ENCODE measurements at places on chromosomes 2 and 18. TPM values are rescaled to one million over a fixed set of nuclear protein-coding genes. Genes with fewer than 3 reads are reported as not detected.

GRCh38 chr2:36792951-36793350, 96.4 kb downstream of the VIT start:
- no peak overlapping the region for H3K4me3 ChIP-seq
- H3K36me3 ChIP-seq, result no peaks in the 10 kb centered on the region
- H3K4me1 ChIP-seq, result no peaks in the 10 kb centered on the region
- DNase-seq, result no peak

GRCh38 chr18:51236225-51236624, 38.7 kb upstream of the MEX3C start:
- H3K4me3 ChIP-seq, result no peak overlapping the region
- H3K27ac ChIP-seq, result no peak overlapping the region
- H3K27me3 ChIP-seq, result no peaks in the 10 kb centered on the region
- no peaks in the 10 kb centered on the region for H3K4me1 ChIP-seq
- no peaks in the 10 kb centered on the region for H3K36me3 ChIP-seq

- H3K36me3 ChIP-seq, result no peaks in the 10 kb centered on the region
- no peaks in the 10 kb centered on the region for H3K27me3 ChIP-seq
- H3K27ac ChIP-seq, result no peak overlapping the region
- no peak overlapping the region for H3K4me3 ChIP-seq
These were observed 377.5 kb downstream of the CLIP4 start for GRCh38 chr2:29492701-29493100.

- H3K27ac ChIP-seq, result no peak overlapping the region
- no peak overlapping the region for H3K4me3 ChIP-seq
- H3K27me3 ChIP-seq, result no peaks in the 10 kb centered on the region
- DNase-seq, result no peak
- no peaks in the 10 kb centered on the region for H3K36me3 ChIP-seq
These were observed 16.4 kb downstream of the GALNT3 start for GRCh38 chr2:165777522-165778186.

GRCh38 chr2:74708883-74709282, 54.8 kb downstream of the SEMA4F start:
- H3K4me3 ChIP-seq, result no peak overlapping the region
- peaks cover 8% of the 10 kb centered on the region for H3K27me3 ChIP-seq
- no peak for DNase-seq
- no peaks in the 10 kb centered on the region for H3K36me3 ChIP-seq
- H3K27ac ChIP-seq, result no peak overlapping the region

GRCh38 chr2:197460649-197461048, 7.3 kb downstream of the COQ10B start:
- H3K27ac ChIP-seq, result 0 out of 3 replicates have a peak overlapping the region, but pooled peaks have one; percentile 13
- DNase-seq, result no peak
- no peak overlapping the region for H3K4me3 ChIP-seq
- H3K4me1 ChIP-seq, result no peaks in the 10 kb centered on the region
- no peaks in the 10 kb centered on the region for H3K27me3 ChIP-seq

- no peaks in the 10 kb centered on the region for H3K36me3 ChIP-seq
- no peak overlapping the region for H3K27ac ChIP-seq
- no peak overlapping the region for H3K4me3 ChIP-seq
- no peak for DNase-seq
- H3K27me3 ChIP-seq, result no peaks in the 10 kb centered on the region
These were observed 83.8 kb upstream of the REG3G start for GRCh38 chr2:78941751-78942150.

The OR6B2 gene
- not detected for total RNA-seq

DNA sequence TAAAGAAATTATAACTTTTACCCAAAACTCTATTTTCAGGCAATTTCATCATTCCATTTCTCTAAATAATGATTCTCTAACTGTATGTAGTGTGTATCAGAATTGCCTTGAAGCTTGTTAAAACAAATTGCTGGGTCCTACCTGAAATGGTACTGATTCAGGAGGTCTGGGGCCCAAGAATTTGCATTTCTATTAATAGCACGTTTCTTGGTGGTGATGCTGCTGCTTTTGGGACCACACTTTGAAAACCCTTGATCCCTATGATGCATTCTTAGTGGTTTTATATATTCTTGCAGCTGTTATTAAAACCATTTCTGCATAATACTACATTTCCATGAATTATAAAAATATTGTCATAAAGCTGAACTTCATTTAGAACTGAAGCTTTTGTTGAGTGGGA, 140.7 kb downstream of the NCK2 start:
- peaks cover 8% of the 10 kb centered on the region for H3K4me1 ChIP-seq
- no peaks in the 10 kb centered on the region for H3K27me3 ChIP-seq

- no peak for DNase-seq
- no peaks in the 10 kb centered on the region for H3K36me3 ChIP-seq
- no peak overlapping the region for H3K4me3 ChIP-seq
- H3K4me1 ChIP-seq, result no peaks in the 10 kb centered on the region
These were observed 484.5 kb upstream of the ZNF804A start for GRCh38 chr2:184113696-184114403.

DNA sequence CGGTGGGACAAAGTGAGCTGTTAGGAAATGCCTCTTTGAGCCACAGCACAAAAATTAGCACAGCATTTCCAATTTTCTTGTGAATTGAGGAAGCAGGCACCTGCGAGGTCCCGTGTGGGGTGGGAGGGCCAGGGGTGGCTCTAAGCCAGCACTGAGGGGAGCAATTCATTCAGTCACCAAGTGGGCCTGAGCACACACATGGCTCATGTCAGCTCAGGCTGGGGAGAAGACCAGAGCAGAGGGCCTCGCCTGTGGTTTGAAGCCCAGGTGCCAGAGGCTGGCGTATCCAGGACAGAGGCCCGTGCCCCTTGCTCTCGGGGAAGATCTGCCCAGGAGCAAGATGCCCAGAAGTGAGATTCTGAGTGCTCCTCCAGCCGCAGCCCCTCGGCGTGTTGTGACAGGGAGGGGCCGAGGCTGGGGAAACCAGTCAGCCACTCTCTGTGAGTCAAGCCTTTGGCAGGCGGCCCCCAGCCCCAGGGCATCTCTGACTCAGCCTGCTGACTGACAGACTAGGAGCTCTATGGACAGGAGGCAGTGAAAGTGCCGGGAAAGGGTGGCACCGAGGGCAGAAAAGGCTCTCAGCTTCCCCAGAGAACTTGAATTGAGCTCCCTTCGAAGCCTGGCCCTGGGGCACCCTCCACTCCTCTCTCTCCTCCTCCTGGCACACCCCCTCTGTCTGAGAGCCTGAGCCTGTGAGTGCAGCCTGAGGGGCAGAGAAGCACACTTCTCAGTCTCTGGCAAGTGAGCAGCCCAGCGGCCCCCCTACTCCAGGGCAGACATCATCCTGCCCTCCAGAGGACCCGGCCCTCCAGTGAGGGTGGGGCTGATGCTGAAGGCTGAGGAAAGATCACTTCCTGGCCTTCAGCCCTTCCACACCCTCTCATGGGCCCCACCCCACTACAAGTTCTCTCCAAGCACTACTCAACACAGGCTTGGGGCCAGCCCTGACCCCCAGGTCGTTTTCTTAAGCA, 32.3 kb downstream of the CYP26B1 start:
- no peaks in the 10 kb centered on the region for H3K4me1 ChIP-seq
- no peaks in the 10 kb centered on the region for H3K36me3 ChIP-seq
- H3K27ac ChIP-seq, result no peak overlapping the region
- H3K4me3 ChIP-seq, result no peak overlapping the region

- H3K4me3 ChIP-seq, result no peak overlapping the region
- H3K36me3 ChIP-seq, result peaks cover 24% of the 10 kb centered on the region
- H3K27ac ChIP-seq, result no peak overlapping the region
- no peaks in the 10 kb centered on the region for H3K27me3 ChIP-seq
- no peak for DNase-seq
- no peaks in the 10 kb centered on the region for H3K4me1 ChIP-seq
These were observed 36.7 kb downstream of the LMAN2L start for GRCh38 chr2:96703021-96703751.

- no peaks in the 10 kb centered on the region for H3K4me1 ChIP-seq
- H3K36me3 ChIP-seq, result no peaks in the 10 kb centered on the region
- no peak overlapping the region for H3K4me3 ChIP-seq
These were observed 42.1 kb upstream of the NEMP2 start for GRCh38 chr2:190576573-190576972.

DNA sequence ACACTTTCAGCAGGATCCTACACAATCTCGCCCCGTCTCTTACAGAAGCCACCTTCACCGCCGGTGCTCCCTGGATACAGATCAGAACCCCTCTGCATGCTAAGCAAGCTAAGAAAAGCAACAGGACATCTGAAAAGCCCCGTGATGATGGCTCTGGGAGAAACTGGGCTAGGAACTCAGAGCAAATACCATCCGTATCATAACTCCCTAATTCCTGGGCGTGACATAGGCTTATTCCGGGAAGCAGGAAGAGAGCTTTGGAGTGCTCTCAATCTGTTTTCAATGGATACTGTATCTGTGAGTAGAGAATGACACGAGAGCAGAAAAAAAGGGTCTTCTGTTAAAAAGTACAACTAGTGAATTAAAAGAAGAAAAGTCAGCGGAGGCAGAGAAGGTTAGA, 121.6 kb downstream of the SPP2 start:
- H3K27me3 ChIP-seq, result peaks cover 19% of the 10 kb centered on the region
- no peak overlapping the region for H3K27ac ChIP-seq
- DNase-seq, result no peak
- no peaks in the 10 kb centered on the region for H3K36me3 ChIP-seq

The ABCG8 gene
- not detected for total RNA-seq

DNA sequence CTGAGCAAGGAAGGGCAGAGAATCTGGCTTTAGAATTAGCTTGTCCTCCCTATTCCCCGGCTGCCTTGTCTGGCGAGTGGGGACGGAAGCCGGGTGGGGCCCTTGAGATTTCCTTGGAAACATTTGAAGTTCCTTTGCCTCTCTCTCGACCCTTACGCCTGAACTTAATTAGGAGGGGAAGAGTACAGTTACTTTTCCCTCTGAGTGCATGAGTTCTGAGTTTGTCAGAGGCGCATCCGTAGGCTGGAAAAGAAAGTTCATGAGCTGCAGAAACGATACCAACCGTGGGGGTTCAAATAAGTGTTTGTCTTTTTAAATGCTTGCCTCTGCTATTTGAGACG, 468 bp downstream of the PIKFYVE start:
- peaks cover 7% of the 10 kb centered on the region for H3K36me3 ChIP-seq
- H3K4me3 ChIP-seq, result peak overlapping the region; percentile 96
- H3K27me3 ChIP-seq, result no peaks in the 10 kb centered on the region
- no peak for DNase-seq
- H3K27ac ChIP-seq, result peak overlapping the region; percentile 77

DNA sequence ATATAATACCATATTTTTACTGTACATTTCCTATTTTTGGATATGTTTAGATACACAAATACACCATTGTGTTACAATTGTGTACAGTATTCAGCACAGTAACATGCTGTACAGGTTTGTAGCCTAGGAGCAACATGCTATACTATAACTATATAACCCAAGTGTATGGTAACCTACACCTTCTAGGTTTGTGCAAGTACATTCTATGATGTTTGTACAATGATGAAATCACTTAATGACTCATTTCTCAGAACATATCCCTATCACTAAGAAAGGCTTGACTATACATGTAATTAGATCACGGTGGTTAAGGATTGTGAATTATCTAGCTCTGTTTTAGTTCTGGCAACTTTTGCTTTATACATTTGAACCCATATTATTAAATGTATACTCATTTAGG, 31.3 kb downstream of the NPHP1 start:
- DNase-seq, result no peak
- no peak overlapping the region for H3K4me3 ChIP-seq
- H3K27ac ChIP-seq, result no peak overlapping the region
- no peaks in the 10 kb centered on the region for H3K27me3 ChIP-seq

GRCh38 chr18:62781893-62782292, 66.6 kb downstream of the PHLPP1 start:
- H3K4me3 ChIP-seq, result no peak overlapping the region
- H3K27me3 ChIP-seq, result no peaks in the 10 kb centered on the region
- H3K36me3 ChIP-seq, result no peaks in the 10 kb centered on the region
- peaks cover 14% of the 10 kb centered on the region for H3K4me1 ChIP-seq
- no peak overlapping the region for H3K27ac ChIP-seq

DNA sequence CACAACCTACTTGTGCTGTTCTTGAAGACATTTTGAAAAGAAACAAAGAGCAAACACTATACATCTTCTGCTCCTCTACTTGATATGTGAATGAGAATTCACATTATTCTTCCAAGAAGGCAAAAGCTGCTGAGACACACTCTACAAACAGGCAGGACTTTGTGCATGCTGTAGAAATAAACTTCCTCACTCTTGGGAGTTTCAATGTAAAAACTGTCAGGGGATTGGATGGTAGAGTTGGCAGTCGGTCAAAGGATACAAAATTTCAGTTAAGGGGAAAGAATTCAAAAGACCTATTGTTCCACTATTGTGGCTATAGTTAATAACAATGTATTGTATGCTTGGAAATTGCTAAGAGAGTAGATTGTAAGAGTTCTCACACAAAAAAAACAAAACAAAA, 196.3 kb downstream of the MC4R start:
- no peak overlapping the region for H3K4me3 ChIP-seq
- H3K27ac ChIP-seq, result no peak overlapping the region

The FTCDNL1 gene
- 1.0 TPM for total RNA-seq

- H3K4me1 ChIP-seq, result no peaks in the 10 kb centered on the region
- no peaks in the 10 kb centered on the region for H3K27me3 ChIP-seq
- no peak for DNase-seq
These were observed 164.7 kb downstream of the ALPK2 start for GRCh38 chr18:58464104-58464625.

DNA sequence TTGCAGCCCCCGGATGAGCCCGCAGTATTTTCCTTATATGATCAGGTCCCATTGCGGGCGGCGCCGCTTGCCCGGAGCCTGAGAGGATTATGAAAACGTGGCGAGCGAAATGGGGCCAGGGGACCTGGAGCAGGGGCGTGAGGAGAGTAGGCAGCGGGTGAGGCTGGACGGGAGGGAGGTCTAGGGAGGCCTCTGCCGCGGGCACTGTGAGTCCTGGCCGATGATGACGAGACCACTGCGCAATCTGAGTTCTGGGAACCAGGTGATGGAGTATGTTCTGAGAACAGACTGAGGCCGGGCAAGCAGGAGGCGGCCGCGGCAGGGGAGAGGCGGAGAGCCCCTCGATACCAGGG, 790 bp upstream of the ACAA2 start:
- DNase-seq, result peak; percentile 26
- H3K27ac ChIP-seq, result peak overlapping the region; percentile 63
- peaks cover 8% of the 10 kb centered on the region for H3K4me1 ChIP-seq
- H3K4me3 ChIP-seq, result peak overlapping the region; percentile 62
- H3K27me3 ChIP-seq, result no peaks in the 10 kb centered on the region
- H3K36me3 ChIP-seq, result no peaks in the 10 kb centered on the region

- H3K36me3 ChIP-seq, result no peaks in the 10 kb centered on the region
- H3K4me3 ChIP-seq, result no peak overlapping the region
- no peaks in the 10 kb centered on the region for H3K4me1 ChIP-seq
- H3K27ac ChIP-seq, result no peak overlapping the region
- H3K27me3 ChIP-seq, result no peaks in the 10 kb centered on the region
These were observed 176.0 kb upstream of the COL3A1 start for GRCh38 chr2:188798159-188798558.

GRCh38 chr2:989781-990467, 39.3 kb downstream of the SNTG2 start:
- H3K27me3 ChIP-seq, result peaks cover 9% of the 10 kb centered on the region
- no peaks in the 10 kb centered on the region for H3K36me3 ChIP-seq
- no peak overlapping the region for H3K27ac ChIP-seq
- no peak for DNase-seq
- H3K4me1 ChIP-seq, result peaks cover 2% of the 10 kb centered on the region

- no peaks in the 10 kb centered on the region for H3K4me1 ChIP-seq
- no peak overlapping the region for H3K4me3 ChIP-seq
- H3K27me3 ChIP-seq, result no peaks in the 10 kb centered on the region
- H3K36me3 ChIP-seq, result no peaks in the 10 kb centered on the region
- DNase-seq, result no peak
These were observed 89.7 kb upstream of the CXCR4 start for GRCh38 chr2:136207665-136208064.

The CACNB4 gene
- total RNA-seq, result 0.16 TPM

The SERTAD2 gene
- total RNA-seq, result 11.6 TPM

- peaks cover 37% of the 10 kb centered on the region for H3K27me3 ChIP-seq
- H3K36me3 ChIP-seq, result no peaks in the 10 kb centered on the region
- DNase-seq, result no peak
- H3K27ac ChIP-seq, result no peak overlapping the region
These were observed 6.0 kb downstream of the REEP1 start for GRCh38 chr2:86331384-86331783.
